Karpas-422 (cell line): ENCODE measurements at places on chromosomes 5 and 9. TPM values are rescaled to one million over a fixed set of nuclear protein-coding genes. Genes with fewer than 3 reads are reported as not detected.

DNA sequence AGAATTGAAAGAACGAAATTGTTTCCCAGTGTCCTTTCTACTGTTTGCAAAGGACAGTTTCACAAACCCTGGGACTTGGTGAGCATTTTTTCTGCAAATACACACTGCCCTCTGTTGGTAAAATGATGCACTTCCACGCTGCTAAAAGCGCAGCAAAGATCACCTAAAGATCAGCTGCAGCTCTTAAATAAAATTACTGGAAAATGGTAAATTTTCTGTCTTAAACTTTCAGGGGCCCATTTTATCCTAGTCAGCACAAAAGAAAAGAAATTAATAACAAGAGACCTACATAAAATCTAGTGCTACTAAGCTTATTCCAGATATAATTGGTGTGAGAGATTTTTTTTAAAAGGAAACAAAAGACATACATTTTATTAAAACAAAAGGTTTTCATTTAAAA is 566.0 kb downstream of the CAAP1 start:
- DNase-seq, result peak; percentile 87

DNA sequence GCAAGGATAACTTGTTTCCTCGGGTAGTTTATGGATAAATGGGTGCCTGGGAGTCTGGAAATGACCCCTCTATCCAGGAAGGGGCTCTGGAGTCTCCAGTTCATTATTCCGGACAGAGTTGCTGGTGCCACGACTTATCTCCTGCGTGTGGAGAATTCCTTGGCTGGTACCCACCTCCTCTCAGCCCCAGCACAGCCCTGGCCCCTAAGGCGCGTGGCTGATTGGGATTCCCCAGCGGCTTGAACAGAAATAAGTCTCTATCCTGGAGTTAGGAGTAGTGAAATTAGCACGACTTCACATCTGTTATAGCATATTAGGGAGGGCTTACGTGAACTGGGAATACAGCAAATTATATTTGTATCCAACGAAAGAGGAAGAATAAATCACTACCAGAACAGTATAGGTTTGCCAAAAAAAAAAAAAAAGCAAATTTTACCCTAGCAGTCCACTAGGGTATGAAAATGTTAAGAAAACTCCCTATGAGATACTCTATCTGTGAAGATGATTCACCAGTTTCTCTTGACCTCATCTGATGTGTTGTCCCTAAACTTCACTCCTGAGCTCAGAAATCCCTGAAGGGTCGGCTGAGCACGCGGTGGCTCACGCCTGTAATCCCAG is 172.5 kb upstream of the OTULINL start:
- DNase-seq, result no peak

DNA sequence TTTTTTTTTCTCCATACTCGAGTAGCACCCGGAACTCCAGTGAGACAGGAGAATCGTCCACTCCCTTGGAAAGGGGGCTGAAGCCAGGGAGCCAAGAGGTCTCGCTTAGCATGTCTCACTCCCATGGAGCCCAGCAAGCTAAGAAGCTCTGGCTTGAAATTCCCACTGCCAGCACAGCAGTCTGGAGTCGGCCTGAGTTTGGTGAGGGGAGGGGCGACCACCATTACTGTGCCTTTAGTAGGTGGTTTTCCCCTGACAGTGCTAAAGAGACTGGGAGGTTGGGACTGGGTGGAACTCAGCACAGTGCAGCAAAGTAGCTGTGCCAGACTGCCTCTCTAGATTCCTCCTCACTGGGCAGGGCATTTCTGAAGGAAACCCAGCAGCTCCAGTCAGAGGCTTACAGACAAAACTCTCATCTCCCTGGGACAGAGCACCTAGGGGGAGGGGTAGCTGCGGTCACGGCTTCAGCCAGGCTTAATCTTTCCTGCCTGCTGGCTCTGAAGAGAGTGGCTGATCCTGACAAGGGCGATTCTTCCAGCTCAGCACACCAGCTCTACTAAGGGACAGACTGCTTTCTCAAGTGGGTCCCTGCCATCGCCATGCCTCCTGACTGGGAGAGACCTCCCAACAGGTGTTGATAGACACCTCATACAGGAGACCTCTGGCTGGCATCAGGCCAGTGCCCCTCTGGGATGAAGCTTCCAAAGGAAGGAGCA is 414.5 kb upstream of the ZNF608 start:
- DNase-seq, result no peak

- no peak for DNase-seq
These were observed 66.0 kb upstream of the CKMT2 start for GRCh38 chr5:81167078-81167477.

- no peak for DNase-seq
These were observed 122.4 kb downstream of the MVB12B start for GRCh38 chr9:126448865-126449577.

DNA sequence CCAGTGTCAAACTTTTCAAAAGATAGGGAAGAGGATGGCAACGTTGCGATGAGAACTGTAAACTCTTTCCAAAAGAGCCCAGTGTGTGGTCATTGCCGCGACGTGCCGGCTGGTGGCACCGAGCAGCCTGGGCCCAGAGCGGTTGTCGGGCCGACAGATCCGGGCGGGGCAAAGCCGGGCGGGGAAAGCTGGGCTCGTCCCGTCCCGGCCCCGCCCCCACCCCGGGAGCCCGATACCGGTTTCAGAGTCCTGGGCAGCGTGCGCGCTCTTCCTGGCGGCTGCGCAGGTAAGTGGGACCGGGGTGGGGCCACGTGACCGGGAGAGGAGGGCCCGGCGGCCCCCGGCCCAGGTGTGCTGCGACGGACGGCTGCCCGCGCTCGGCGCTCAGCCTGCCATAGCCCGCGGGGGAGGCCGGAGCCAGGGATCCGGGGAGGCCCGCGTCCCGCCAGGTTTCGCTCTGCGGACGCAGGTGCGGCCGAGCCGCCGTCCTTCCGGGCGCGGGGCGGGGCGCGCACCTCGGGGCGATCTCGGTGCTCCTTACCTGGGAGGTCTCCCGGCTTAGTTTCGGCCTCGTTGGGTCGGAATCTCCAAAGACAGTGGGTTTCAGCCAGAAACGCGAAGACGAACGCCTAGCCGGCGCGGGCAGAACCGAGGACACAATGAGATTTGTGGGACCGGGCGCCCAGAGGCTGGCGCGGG is at the start of gene MARVELD2:
MARVELD2 (plus strand) TSS at position 232 of the 699 bp plus-strand sequence. CDS start 4,270 bp downstream, outside the sequence.
- peak; percentile 30 for DNase-seq

DNA sequence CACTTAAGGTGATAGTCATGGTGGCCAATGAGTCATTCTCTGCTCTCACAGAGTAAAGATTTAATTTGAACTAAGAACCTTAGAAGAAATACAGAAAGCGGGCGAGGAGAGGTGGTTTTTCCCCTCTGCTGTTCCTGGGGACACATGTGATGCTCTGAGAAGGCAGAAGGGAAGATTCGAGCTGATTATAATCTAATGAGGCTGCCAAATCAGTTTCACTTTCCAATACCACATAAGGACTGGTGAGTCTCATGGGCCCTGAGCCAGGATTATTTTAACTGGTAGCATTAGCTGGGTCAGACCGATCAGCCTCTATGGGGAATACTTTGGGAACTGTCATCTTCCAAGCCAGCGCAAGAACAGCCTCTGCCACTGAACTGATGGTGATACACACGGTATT is 116.5 kb downstream of the SLC1A3 start:
- DNase-seq, result no peak

GRCh38 chr9:135572233-135572632 is 10.7 kb downstream of the PAEP start:
- DNase-seq, result no peak

- DNase-seq, result no peak
These were observed 600.2 kb upstream of the CCNG1 start for GRCh38 chr5:162837155-162837554.

- DNase-seq, result no peak
These were observed 53.8 kb upstream of the EDIL3 start for GRCh38 chr5:84438456-84438855.

GRCh38 chr9:77756449-77756848 is 108.3 kb upstream of the GNA14 start:
- peak; percentile 79 for DNase-seq

DNA sequence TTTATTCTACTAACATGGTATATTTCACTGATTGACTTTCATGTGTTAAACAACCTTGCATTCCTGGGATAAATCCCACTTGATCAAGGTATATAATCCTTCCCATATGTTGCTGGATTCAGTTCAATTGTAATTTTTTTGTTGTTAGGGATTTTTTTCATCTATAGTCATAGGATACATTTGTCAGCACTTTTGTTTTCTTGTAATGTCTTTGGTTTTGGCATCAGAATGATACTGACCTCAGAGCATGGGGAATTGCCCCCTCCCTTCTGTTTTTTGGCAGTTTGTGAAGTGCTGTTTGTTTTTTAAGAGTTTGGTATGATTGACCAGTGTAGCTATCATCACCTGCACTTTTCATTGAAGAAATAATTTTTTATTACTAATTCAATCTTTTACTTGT is 176.8 kb upstream of the RASEF start:
- DNase-seq, result no peak

DNA sequence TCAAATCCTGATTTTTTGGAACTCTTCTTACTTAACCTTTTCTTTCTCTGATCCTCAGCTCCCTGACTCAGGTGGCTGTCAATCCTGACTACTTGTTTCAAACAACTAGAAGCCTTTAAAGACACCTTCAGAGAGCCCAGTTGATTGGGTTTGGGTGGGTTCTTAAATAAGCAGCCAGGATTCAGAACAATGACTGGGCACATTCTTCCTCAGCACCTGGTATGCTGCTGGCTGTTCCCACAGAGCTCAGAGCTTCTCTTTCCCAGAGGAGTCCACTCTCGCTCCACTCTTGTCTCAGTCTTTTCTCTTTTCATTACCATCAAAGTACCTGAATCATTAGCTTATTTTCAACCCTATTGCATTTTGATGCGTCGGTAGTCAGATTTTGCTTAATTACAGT is 22.5 kb downstream of the PCSK5 start:
- no peak for DNase-seq

- peak; percentile 79 for DNase-seq
These were observed 100.5 kb downstream of the PALM2AKAP2 start for GRCh38 chr9:109880276-109881169.

DNA sequence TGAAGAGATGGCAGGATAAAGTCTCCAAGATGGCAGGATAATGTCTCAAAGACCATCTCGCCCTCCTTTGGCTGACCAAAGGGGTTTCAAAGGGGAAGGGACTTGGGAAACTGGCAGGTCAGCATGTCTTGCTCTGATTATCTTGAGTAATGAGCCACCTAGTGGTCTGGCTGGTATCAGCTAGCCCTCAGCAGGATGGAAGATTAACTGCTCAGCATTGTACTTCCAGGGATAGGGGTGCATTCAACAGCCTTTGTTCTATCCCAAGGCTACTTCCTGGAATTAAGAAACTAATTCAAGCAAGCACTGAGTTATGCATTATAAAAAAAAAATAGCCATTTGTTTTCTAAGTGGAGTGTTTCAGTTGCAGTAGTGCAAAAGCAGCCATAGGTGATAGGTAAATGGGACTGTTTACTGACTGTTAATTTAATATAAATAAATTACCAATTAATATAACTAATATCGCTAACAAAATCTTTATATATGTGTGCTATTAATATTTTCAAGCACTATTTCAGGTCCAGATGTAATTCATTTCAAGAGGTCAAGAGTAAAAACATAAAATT is 555.5 kb downstream of the CDH9 start:
- peak; percentile 81 for DNase-seq

DNA sequence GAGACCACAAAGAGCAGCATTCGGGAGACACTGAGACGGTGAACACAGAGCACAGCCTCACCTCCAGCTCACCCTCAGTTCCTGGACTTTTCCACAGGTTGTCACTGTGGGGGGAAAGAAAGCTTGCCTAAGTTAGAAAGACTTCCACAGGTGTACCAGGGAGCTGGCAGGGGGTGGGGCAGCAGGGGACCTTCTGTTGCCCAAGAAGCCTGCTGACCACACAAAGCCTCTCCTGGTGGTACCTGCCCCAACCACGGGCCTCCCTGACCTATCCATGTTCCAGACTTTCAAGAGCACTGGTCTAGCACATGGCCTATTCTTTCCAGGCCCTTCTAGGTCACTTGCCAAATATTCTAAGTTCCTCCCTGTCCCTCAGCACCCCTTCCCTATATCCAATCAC is 550.8 kb downstream of the BNC2 start:
- DNase-seq, result no peak

- DNase-seq, result peak; percentile 86
These were observed 24.1 kb upstream of the WNK2 start for GRCh38 chr9:93159601-93160471.

DNA sequence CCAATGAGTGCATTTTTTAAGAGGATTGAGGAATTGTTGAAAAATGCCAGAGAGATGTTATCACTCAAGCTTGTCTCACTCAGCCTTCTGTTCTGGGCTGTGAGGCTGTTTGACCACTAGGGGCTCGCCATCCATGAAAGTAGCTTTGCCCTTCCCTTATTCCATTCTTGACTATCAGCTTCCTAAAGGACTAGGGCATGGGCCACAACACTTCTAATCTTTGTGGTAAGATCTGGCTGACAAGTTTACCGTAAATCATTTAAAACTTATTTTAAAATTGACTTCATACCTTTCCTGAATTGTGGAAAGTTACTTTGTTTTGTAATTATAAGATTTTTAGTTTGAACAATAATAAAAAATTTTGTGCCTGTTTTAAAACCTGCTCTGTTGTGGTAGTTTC is 49.5 kb downstream of the TJP2 start:
- peak; percentile 58 for DNase-seq

DNA sequence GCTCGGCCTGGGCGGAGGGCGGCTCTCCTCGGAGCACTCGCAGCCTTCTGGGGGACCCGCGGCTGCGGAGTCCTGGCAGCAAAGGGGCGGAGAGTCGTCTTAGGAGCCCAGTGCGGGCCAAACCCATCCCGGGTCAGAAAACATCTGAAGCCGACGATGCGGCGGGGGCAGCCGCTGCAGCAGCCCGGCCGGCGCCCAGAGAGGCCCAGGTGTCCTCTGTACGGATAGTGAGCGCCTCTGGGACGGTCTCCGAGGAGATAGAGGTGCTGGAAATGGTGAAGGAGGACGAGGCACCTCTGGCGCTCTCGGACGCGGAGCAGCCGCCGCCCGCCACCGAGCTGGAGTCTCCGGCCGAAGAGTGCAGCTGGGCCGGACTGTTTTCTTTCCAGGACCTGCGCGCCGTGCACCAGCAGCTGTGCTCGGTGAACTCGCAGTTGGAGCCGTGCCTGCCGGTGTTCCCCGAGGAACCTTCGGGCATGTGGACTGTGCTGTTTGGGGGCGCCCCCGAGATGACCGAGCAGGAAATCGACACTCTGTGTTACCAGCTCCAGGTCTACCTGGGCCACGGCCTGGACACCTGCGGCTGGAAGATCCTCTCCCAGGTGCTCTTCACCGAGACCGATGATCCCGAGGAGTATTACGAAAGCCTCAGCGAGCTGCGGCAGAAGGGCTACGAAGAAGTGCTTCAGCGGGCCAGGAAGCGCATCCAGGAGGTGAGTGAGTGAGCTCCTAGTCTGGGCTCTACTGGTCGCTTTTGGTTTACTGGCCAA is 1.2 kb downstream of the JMY start:
- DNase-seq, result no peak

The SPINK9 gene
- not detected in 2 replicates for total RNA-seq

The TBC1D2 gene
- total RNA-seq, result 0.97 and 5.2 TPM in 2 replicates

The TXN gene
- 155 and 292 TPM in 2 replicates for total RNA-seq

The IRX1 gene
- total RNA-seq, result not detected in 2 replicates

The INSL6 gene
- total RNA-seq, result not detected in 2 replicates

The SH3PXD2B gene
- total RNA-seq, result 0.15 TPM in 1 of 2 replicates, not detected in the other

The TGFBI gene
- total RNA-seq, result not detected in 2 replicates

The HMMR gene
- total RNA-seq, result 37.6 and 80.5 TPM in 2 replicates

The PRDM9 gene
- not detected in 2 replicates for total RNA-seq

The NPM1 gene
- 1,235 and 1,970 TPM in 2 replicates for total RNA-seq

The OR13F1 gene
- total RNA-seq, result not detected in 2 replicates
